T-helper 22 cell (primary cell): ENCODE measurements at places on chromosomes 1 and 21.

GRCh38 chr1:21677168-21677567 lies 8.0 kb upstream of the RAP1GAP start:
- no peak for DNase-seq

DNA sequence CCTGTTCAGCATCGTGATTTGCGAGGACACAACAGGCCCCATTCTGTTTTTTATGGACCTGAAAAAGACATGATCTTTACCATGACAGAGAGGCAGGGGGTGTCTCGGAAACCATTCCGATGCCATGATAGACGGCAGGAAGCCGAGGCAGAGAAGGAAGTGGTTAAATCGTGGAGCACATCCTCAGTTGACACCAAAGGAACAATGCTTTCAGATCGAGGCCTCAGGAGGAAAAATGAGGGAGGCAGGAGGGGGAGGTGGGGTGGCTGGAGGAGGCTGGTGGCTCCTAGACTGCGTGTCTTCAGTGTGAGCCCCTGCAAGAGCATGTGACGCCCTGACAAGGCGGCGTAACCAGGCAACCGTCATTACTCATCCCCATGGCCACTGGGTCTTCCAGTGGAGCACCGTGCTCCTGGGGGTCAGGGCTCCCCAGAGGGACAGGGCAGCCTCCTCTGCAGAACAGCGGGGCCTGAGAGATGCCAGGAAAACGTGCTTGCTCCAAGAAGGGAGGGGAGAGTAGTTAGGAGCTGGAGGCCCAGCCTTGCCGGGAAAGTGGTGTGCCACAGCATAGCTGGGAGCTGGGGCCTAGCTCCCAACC lies 172.8 kb upstream of the TMEM51 start:
- DNase-seq, result no peak

GRCh38 chr1:156744344-156744743 lies 3.5 kb upstream of the MRPL24 start:
- no peak for DNase-seq

GRCh38 chr1:53244141-53244540 lies 5.8 kb upstream of the MAGOH start:
- no peak for DNase-seq

GRCh38 chr21:38909109-38909508 lies 103.4 kb downstream of the ETS2 start:
- no peak for DNase-seq

DNA sequence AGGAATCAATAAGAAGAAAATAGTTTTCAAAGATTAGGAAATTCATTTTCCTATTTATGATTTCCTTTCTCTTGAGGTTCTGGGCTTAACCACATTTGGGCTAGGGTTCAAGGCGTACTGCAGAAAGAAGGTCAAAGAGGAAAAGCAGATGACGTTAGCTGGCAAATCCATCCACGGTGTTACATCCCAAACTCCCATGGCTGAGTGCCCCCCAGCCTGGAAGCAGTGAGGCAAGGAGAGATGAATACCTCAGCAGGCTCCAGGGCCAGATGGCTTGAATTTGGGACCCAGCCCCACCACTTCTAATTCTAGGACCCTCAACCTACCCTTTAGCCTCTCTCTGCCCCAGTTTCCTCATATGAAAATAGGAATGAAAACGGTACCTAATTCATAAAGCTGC lies 17.7 kb downstream of the SUSD4 start:
- no peak for DNase-seq

- no peak for DNase-seq
These were observed 236.0 kb downstream of the RRAGC start for GRCh38 chr1:38623529-38623928.

- DNase-seq, result no peak
These were observed 80.2 kb downstream of the RGS2 start for GRCh38 chr1:192889082-192889481.

- no peak for DNase-seq
These were observed 395.4 kb upstream of the ADAMTS5 start for GRCh38 chr21:27362249-27362648.

DNA sequence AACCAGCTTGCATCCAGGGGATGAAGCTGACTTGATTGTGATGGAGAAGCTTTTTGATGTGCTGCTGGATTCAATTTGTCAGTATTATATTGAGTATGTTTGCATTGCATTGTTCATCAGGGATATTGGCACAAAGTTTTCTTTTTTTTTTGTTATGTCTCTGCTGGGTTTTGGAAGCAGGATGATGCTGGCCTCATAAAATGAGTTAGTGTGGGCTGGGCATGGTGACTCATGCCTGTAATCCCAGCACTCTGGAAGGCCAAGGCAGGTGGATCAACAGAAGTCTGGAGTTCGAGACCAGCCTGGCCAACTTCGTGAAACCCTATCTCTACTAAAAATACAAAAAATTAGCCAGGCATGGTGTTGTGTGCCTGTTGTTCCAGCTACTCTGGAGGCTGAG lies 8.6 kb downstream of the OR2L3 start:
- no peak for DNase-seq

DNA sequence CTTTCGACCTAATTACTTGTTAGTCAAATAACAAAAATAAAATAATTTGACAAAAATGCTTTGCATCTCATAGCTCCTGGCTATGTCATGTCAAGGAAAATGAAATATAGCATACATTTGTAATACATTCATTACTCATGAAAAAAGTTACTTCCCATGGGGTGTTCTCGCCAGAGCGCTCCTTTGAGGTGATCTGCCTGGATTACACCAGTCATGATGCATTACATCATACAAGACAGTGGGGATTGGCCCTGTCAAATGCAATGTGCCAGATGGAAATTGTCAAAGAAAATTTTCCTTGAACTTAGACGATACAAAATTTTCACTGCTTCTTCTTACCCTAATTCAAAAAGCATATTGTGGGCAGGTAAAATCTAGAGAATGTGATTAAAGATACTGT lies 215.6 kb upstream of the B3GALT2 start:
- no peak for DNase-seq

DNA sequence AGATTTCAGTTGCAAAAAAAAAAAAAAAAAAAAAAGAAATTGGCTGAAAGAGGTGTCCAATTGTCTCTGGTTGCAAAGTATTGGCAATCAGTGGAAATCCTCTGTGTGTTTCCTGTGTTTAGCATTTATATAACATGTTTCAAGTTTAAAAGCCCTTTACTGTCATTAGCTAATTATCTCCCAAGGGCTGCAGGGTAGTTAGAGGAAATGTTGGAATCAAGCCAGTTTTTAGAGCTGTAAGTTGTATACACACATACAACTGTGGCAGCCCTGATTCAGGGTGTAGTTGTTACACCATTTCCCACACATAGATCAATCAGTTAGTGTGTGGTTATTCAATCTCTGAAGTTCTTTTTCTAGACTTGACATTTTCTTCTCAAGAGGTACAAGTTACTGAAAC lies 8.9 kb upstream of the ZNF326 start:
- no peak for DNase-seq

- no peak for DNase-seq
These were observed 16.1 kb upstream of the EDARADD start for GRCh38 chr1:236377832-236378535.

DNA sequence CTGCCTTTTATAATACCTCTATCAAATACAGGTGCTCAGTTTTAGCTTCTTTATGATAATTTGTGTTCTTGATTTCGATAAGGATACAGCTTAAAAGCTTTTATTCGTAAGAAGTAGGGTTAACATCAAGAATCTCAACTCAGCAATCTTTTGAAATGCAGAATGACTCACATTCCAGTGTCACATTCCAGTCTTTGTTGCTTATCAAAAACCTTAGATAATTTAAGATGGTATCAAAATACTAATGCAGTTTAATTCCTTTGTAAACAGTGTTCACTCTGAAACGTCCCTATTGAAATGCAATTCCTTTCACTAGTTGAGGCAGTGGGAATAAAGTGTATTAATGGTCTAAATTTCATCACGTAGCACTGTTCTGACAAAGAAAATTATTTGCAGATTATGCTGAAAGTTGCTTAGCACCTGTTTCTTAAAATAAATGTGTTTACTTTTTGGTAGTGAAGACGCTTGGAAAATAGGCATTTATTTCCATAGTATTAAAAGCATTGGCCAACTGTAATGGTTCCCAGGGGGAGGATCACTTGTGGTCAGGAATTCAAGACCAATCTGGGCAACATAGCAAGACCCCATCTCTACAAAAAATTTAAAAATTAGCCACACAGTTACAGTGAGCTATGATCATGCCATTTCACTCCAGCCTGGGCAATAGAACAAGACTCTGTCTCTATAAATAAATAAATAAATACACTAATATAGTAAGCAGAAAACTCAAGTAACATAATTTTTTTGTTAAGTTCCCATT lies 10.1 kb upstream of the CNN3 start:
- DNase-seq, result no peak

GRCh38 chr1:241596633-241597032 lies 43.5 kb downstream of the CHML start:
- DNase-seq, result no peak

- no peak for DNase-seq
These were observed 24.3 kb downstream of the ZMYND12 start for GRCh38 chr1:42431514-42431913.

GRCh38 chr21:25307489-25307888 lies 299.8 kb downstream of the MRPL39 start:
- DNase-seq, result no peak

DNA sequence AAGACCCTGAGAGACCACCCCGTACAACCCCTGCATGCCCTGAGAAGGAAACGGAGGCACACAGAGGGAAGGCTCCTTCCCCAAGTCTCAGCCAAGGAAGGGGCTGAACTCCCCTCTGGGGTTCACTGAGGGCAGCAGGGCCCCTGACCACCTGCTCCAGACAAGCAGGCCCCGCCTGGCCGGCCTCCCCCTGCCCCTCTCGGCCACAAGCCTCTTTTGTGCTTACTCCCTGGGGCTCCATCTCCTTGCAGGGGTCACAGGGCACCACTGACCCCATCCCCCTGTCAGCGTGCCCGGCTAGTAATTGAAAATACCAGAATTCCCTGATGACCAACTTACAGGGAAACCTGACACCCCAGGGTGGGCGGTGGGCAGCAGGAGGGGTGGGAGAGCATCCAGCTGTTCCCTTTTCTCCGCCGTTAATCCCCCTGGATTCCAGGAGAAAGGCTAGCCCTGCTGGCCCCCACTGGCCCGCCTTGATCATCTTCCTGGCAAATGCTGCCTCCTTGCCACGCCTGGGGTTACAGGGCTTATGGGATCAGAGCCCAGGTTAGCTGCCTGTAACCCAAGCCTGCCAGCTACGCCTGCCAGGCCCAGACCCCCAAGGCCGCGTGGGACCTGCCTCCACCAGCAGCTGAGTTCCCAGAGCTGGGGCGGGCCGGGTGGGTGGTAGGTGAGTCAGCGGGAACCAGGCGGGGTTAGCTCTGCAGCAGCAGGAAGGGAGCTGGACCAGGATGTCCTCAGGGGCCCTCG lies 96.1 kb downstream of the LACTBL1 start:
- no peak for DNase-seq

DNA sequence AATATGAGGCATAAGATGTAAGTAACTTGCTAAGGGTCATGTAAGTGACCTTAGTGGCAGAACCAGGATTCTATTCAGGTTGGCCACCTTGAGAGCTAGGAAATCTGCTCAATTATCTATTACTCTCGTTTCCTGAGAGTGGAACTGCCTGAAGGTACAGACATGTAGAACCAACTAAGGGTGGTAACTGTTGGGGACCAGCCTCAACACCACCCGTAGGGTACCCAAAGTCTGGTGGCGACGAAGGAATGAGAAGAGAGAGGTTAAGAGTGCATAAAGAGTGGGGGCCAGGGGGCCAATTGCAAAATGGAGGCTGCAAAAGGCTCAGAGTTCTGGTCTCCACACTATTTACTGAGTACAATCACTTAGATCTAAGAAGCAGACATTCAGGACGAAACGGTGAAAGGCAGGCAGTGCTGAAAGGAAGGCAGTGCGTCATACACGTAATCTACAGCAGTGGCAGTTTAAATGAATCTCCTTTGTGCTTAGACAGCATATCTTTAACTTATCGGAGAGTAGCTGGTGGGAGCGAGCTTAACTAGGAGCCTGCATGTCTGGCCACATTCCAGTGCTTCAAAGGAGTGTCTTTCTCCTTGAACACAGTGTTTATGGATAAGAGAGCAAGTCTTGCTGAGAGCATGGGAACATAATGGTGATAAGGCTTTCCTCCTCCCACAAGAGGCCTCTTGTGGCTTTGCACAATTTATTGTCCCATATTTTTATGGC lies 25.0 kb downstream of the SRSF4 start:
- no peak for DNase-seq

DNA sequence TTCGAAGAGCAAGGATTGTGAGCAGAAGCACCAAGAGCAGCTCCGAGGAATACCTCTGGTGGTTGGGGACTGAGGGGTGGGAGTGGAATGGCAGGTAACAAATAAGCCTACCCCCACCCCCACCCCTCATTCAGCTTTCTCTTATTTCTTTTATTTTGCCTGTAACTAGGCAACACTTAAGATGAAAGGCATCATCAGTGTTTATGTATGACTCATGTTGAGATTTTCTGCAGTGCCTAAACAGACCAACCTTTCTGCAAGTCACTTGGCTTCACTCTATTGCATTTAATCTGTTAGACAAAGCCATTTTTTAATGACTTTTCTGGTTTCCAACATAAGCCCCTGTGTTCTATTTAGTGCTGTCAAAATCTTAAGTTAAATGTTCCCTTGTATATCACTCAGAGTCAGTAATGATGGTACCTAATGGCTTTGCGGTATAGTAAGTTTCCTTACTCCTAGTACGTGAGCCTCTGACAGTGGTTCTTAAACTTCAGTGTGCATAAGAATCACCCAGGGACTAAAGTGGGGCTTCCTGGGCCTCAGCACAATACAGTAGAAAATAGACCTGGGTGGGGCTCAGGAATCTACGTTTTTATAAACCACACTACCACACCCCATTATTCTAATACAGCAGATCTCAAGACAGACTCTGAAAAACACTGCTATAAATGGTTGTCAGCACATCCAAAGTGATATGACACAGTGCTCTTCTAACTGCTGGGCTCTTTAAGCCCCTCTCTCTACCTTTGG lies 19.9 kb downstream of the CASQ2 start:
- DNase-seq, result no peak

- DNase-seq, result no peak
These were observed 4.6 kb downstream of the ZBTB48 start for GRCh38 chr1:6584126-6585080.

DNA sequence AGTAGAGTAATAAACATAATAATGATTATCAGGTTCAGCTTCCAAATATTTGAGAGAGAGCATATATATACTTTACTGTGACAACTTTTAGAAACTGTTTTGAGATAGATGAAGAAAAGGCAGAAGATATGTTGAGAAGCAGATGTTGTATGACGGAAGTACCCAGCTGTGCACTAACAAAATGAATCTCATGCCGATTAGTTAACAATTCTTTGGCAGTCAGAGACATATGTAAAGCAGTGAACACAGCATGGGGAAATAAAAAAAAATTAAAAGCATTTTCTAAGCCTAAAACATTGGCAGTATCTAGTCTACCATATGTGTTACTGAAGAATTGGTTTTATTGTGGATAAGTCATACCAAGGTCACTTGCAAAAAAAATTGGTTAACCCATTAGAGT lies 51.8 kb downstream of the MAGI3 start:
- DNase-seq, result no peak

- no peak for DNase-seq
These were observed 281.4 kb downstream of the AJAP1 start for GRCh38 chr1:4935807-4936206.
